Body of pancreas (tissue), 4 donors: ENCODE measurements at places on chromosomes 11 and 22. TPM values are rescaled to one million over a fixed set of nuclear protein-coding genes. Genes with fewer than 3 reads are reported as not detected.

Gene SCO2
- 1.6 TPM for total RNA-seq

- DNase-seq = no peak
Observed at GRCh38 chr22:26985931-26986782, 328.8 kb downstream of the MIAT start.

DNA sequence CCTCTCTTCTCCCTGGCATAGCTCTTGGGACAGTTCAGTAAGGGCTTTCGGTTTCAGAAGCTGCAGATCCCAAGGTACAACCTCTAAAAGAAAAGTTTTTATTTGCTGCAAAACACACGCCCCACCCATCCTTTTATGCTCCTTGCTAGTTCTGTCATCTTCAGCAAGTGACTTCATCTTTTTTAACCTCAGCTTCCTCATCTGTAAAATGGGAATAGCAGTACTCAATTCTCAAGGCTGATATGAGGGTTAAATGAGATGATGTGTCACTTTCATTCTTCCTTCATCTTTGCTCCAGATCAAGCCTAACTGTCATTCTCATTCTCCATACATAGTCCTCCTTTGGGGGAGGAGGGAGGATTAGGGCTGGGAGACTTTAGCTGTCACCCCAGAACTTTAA lies 90.0 kb upstream of the ALX4 start:
- DNase-seq = no peak

GRCh38 chr11:27703481-27703880 lies 3.2 kb upstream of the BDNF start:
- DNase-seq = no peak

DNA sequence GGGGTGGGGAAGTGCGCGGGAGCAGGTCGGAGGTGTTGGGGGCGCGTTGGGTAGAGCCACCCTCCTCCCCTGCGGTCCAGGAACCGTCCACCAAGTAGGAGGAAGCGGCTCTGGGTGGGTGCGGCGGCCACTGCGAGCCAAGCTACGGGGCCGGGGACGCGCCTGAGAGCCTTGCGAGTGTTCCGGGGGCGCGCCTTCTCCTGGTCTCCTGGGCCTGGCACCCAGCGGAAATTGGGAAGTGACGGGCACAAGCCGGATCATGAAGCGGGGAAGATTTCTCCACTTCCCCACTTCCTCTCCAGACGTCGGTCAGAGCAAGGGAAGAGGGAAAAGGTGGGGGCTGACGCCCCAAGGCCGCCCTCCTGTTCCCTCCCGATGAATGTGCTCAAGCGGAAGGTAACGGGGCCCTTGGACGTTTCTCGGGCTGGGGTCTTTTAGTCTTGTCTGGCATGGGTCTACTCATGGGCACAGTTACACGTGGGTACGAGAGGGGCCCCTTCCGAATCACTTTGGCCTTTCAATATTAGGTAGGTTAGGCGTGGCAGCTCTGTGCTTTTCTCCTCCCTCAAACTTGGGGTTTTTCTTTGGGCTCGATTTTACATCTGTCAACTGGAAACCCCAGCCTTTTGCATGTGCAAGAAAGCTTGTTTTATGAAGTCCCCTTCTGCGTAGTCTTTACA lies 865 bp downstream of the RBM14 start:
- DNase-seq = peak; percentile 63

DNA sequence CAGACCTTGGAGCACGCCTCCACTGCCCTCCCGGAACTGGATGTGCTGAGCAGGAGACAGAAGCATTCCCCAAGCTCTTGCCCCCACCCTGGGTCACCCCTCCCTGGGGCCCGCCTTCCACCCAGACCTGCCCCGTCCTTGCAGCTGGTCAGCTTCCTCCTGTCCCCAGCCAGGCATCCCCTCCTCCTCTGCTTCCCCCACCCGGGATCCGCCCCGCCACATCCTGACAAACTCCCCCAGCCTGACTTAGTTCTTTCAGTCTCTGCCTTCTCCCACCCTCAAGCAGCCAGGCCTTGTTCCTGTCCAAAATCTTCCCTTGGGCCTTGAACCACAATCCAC lies 1.1 kb upstream of the PLXNB2 start:
- DNase-seq = peak; percentile 52

DNA sequence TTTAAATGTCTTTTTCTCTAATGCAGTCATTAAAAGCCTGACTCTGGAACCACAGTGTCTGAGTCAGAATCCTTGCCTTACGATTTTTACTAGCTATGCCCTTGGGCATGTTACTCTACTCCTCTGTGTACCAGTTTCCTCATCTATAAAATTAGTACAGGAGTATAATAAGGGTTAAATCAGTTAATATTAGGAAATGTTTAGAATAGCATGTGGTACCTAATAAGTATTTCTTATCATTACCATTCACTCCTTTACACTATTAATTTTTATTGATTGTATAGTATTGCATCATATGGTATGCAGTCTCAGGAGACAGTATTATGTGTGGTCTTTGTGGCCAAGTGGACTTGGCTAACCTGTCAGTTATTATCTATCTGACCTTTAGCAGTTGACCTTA lies 68.2 kb downstream of the METTL15 start:
- DNase-seq = no peak

DNA sequence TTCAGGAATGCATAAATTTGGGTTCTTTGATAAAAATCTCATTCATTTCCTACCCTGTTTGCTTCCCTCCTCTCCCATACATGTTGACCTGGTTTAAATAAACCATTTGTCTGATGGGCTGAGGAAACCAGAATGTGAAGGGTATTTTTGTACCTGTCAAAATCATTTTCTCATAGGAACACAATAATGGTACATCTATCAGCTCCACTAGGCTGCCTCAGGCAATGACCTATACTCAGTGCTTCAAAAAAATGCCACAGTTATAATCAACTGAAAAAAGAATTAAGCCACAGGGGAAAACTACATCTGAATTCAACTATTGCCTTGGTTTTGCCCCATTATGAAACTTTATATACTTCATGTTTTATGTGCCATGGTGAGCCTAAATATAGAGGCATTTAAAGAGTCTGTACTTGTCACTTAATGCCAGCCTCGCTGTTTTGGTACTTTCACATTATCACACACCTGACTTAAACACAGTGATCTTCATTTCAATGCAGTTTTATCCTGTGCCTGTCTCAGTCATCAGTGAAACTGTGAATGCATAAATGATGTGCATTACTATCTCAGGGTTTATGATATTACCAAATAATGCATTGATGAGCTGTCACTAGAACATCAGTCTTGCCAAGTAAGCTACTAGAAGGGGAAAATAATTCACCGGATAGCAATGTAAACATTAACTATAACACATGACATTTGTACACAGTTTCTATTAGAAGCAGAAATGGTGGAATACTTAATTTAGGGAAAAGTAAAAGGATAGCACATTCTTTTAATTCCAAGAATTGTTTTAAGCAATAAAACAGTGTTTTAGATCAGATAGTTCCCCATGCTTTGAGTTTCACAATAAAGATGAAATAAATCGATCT lies 92.7 kb downstream of the MSANTD4 start:
- no peak for DNase-seq

Gene CAT
- 148 TPM for total RNA-seq

GRCh38 chr11:74001822-74002286 lies 7.0 kb downstream of the UCP3 start:
- no peak for DNase-seq

GRCh38 chr11:103894673-103895072 lies 141.8 kb upstream of the DDI1 start:
- DNase-seq = no peak

DNA sequence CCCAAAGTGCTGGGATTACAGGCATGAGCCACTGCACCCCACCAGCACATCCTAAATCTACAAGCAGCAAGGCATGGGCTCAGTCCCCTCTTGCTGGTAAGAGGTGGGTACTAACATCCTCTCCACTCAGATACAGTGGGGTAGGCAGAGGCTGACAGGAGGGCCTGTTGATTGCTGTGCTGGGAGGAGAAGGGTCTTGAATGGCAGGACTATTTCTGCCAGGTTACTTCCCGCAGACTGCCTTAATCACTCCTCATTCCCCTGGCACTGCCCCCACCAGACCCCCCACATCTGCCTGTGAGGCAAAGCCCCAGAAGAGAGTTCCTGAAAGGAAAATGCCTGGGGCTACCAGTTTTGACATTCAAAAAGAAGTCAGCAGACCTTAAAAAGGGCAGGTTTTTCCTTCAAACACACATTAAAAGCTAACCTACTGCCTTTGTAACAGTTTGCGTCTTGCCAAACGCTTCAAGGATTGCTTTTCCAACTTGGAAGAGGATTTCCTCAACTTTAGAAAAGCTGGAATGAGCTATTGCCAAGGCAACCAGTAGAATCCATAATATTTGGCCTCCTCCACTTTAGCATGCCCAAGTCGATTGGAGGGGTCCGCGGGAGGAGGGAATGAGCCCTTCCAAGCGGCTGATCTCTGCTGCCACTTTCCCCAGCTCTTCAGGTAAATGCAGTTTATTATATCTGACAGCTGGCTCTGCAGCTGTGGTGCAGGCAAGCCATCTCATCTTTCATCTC lies 62.0 kb downstream of the FDX1 start:
- no peak for DNase-seq

Gene AMBRA1
- total RNA-seq = 43.2 TPM

DNA sequence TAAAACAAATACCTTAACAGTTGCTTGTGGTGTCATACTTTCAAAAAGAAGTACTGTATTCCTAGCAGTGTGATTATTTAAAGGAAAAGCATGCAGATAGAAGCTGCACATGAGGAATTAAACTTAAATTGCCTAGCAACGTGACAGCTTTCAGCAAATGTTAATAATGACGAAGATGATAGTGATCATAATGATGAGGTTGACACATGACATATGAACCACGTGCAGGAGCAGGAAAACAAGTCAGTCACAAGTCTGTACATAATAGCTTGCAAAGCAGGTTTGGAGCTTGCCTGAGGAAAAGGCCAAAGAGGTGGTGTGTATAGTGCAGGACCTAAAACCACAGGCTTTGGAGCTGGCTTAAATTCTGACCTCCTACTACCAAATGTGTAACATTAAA lies 30.6 kb upstream of the PIK3C2A start:
- no peak for DNase-seq

GRCh38 chr11:69157156-69157821 lies 1.6 kb downstream of the SMIM38 start:
- DNase-seq = peak; percentile 62
